ENCODE measurements at places on chromosomes 1 and 21. TPM values are rescaled to one million over a fixed set of nuclear protein-coding genes. Genes with fewer than 3 reads are reported as not detected.
A peak's percentile ranks its signal among the peaks of the same experiment; 100 is the strongest.

DNA sequence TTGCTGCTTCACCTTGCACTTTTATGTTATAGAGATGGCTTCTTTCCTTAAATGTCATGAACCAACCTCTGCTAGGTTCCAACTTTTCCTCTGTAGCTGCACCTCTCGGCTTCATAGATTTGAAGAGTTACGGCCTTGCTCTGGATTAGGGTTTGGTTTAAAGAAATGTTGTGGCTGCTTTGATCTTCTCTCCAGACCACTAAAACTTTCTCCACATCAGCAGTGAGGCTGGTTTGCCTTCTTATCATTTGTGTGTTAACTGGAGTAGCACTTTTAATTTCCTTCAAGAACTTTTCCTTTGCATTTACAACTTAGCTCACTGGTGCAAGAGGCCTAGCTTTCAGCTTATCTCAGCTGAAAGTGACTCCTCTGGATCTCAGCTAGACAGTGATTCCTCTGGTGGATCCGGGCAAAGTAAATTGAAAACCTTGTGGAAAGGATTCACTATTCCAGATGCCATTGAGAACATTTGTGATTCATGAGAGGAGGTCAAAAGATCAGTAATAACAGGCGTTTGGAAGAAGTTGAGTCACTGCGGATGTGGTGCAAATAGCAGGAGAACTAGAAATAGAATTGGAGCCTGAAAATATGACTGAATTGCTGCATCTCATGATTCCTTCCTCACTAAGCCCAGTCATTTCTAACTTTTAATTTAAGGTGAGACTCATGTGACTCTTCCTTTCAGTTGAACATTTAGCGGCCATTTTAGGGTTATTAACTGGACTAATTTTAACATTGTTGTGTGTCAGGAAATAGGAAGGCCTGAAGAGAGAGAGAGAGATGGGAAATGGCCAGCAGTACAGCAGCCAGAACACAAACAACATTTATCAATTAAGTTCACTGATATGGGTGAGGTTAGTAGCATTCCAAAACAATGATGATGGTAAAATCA, 16.2 kb upstream of the RGS1 start:
- peak; percentile 94 for DNase-seq

DNA sequence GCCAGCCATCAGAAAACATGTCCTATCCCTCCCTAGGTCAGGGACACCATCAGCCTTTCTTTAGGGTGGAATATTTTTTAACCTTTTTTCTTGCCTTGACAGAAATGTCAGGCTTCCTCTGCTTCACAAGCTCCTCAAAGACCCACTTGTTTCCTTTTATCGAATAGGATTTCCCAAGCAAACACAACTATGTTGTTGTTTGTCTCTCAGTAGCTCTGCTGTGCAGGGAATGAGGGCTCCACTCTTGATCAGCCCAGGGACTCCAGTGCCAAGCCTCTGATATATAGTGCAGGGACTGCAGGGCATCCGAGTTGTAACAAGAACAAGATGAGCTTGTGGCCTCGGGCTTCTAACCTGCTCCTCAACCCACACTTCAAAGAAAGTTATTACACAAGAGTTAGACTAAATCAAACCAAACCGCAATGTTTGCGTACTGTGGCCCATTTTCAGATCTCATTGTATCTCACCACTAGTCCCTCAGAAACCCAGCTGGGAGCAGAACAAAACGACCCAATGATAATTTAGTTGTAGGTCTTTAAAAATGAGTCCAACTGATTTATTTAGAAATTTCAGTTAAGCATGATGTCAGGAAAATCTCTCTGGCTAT, 108.1 kb downstream of the ATG4C start:
- no peak for DNase-seq

DNA sequence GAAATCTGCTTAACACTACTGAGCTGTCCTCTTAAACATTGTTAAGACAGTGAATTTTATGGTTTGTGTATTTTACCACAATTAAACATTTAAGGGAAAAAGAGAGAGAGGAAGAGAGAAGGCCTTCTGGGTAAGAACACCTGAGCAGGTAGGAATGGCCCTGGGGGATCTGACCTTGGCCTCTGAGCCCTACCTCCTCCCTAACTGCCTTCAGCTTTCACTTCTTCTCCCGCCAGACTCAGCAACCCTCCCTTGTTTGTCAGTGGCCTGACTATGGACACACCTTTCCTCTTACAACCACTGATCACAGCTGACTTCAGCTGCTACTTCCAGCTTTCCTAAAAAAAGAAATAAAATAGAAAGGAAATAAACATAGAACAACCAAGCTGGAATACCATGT, 13.5 kb upstream of the IGSF21 start:
- no peak for DNase-seq

- DNase-seq: no peak
These were observed 8.0 kb upstream of the SVBP start for GRCh38 chr1:42825036-42825851.

The MFAP2 gene
- total RNA-seq: 70.2 TPM

The NEK2 gene
- total RNA-seq: 10.0 TPM

The LCE1B gene
- not detected for total RNA-seq

DNA sequence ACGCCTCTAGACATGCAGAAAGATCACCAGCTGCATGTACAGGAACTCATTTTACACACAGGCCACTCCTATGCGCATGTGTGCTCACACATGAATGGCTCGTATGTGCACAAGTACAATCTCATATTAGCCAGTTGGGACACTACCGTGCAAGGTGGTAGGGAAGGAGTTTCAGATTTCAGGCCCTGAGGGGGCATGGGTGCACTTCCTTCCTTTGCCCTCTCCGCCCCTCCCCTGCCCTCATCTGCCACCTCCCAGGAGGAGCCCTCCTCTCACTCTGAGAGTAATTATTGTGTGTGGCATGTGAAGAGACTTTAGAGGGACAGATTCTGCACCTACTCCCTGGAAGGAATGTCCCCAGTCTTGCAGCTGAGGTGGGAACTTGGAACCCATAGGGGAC, 14.8 kb downstream of the EDN2 start:
- DNase-seq: no peak

GRCh38 chr1:21573971-21574465, 64.8 kb downstream of the ALPL start:
- peak; percentile 72 for DNase-seq

DNA sequence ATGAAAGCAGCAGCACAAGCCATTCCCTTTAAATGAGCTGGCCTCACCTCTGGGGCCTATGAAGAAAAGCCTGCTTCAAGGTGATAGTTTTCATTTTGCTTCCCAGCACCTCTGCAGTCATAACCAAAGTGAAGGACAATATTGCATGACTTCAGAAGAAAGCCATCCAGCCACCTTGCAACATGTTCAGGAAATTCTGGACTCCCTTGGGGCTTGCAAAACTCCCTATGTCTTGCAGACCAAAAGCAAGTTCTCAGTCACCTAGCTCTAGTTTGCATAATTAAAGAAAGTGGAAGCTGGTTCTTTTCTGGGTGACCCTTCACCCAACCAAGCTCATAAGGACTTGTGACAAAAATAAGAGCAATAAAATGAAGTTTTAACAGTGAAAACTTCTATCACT, 87.6 kb downstream of the GFI1 start:
- DNase-seq: no peak

The FNDC10 gene
- total RNA-seq: 2.6 TPM

The SPRR3 gene
- total RNA-seq: not detected
